Panc1 (cell line): ENCODE measurements at places on chromosomes 12 and 14. TPM values are rescaled to one million over a fixed set of nuclear protein-coding genes. Genes with fewer than 3 reads are reported as not detected.

LGR5 gene
- 1.9 TPM for total RNA-seq

KRT81 gene
- 0.90 TPM for total RNA-seq

TAS2R7 gene
- total RNA-seq, result not detected

- no peak overlapping the region for H3K4me3 ChIP-seq
- no peaks in the 10 kb centered on the region for H3K36me3 ChIP-seq
- no peak overlapping the region for H3K27ac ChIP-seq
- 0 out of 2 replicates have a peak, but pooled peaks cover 7% of the 10 kb centered on the region for H3K4me1 ChIP-seq
- H3K27me3 ChIP-seq, result no peaks in the 10 kb centered on the region
These were observed 6.9 kb upstream of the FAIM2 start for GRCh38 chr12:49910331-49911212.

DNA sequence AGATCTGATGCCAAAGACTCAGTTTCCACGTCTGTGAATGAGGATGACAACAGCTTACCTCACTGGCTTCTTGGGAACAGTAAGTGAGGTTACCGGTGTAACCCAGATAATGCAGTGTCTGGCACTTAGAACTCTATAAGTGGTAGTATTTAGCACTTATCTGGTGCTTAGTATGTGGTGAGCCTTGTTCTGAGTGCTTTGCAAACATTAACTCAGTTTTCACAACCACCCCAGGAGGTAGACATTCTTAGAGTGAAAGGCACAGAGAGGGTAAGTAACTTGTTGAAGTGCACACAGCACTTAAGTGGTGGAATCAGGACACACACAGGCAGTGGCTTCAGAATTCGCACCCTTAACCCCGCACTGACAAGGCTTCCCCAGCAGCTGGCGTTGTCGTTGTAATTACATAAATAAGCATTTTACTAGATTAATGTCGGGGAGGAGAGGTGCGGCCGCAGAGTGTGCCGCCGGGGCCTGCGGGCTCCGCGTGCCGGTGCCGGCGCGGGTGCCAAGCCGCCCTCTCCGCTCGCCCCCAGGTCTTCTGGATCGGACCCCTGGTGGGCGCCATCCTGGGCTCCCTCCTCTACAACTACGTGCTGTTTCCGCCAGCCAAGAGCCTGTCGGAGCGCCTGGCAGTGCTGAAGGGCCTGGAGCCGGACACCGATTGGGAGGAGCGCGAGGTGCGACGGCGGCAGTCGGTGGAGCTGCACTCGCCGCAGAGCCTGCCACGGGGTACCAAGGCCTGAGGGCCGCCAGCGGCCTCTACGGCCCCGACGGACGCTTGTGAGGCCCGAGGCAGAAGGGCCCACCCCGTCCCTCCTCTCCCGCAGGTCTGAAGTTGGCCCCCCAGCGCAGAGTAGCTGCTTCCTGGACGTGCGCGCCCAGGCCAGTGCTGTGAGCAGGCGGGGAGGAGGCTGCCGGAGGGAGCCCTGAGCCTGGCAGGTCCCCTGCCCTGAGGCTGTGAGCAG is 4.6 kb downstream of the AQP2 start:
- H3K4me3 ChIP-seq, result no peak overlapping the region
- peaks cover 15% of the 10 kb centered on the region for H3K4me1 ChIP-seq
- H3K27me3 ChIP-seq, result no peaks in the 10 kb centered on the region
- H3K36me3 ChIP-seq, result no peaks in the 10 kb centered on the region
- H3K27ac ChIP-seq, result no peak overlapping the region
- DNase-seq, result no peak

DNA sequence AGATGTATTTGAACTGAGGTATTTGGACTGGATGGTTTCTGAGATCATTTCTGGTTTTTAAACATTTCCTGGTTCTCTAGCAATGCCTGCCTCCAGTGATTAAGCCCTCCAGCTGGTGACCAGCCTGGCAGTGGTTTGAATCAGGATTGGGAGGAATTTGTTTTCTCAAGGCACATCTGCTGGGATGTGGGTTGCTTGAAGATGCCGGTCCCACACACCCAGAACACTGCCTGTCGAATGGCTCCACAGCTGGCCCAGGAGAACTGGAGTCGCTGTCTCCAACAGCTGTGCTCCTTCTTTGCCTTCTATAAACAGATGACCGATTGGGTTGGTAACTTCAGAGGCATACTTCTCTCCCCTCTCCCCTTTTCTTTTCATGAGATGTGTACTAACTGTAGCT is 258.0 kb upstream of the DDHD1 start:
- no peak overlapping the region for H3K4me3 ChIP-seq
- H3K27ac ChIP-seq, result no peak overlapping the region
- no peak for DNase-seq
- H3K27me3 ChIP-seq, result no peaks in the 10 kb centered on the region
